ENCODE measurements at places on chromosomes 1 and 21.

DNA sequence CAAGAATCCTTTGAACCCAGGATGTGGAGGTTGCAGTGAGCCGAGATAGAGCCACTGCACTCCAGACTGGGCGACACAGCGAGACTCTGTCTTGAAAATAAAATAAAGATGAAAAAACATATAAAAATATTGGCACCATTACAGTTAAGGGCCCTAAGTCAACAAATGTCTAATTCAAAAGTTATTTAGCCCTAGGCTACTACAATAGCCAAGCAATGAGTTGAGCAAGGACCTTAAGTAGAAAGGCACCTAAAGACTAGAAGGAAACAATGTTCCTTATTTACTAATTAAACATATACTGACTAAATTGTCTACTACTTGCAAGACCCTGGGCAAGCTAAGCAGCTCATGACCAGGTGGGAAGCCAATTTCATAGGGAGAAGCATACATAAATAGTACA, 4.1 kb downstream of the PIK3R3 start:
- no peak for DNase-seq

GRCh38 chr1:98053471-98054366, 132.9 kb upstream of the DPYD start:
- DNase-seq, result no peak

DNA sequence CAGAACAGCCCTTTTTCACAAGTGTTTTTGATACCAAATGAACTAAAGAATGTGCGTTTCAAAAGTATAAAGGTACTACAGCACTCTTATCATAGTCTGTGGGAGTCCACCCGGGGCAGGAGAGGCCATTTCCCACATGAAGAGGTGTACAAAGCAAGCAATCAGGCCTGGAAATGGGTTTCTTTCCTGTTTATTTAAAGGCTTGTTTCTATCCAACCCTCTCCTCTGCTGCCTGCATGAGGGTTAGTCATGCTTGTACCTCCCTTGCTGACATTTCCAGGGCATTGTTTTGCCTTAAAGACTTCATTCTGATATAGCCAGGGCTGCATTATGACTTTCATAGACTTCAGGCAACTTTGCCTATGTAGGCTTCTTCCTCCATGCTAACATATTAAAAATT, 11.6 kb downstream of the SELP start:
- no peak for DNase-seq

DNA sequence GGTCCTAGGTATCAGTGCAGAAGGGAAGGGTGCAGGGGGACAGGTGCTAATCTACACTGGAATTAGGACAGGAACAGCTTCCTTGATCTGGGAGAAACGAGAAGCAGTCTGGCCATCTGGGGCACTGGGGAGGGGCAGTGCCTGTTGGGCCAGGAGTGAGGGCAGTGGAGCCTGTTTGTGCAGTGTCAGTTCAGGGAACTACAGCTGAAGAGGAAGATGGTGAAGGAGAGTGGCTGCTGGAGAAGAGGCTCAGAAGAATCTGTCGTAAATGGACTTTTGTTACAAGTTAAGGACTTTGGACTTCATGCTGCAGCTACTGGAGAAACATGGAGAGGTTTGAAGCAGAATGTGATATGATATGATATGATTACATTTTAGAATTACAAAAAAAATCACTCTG, 3.2 kb upstream of the TNFSF4 start:
- DNase-seq, result no peak

DNA sequence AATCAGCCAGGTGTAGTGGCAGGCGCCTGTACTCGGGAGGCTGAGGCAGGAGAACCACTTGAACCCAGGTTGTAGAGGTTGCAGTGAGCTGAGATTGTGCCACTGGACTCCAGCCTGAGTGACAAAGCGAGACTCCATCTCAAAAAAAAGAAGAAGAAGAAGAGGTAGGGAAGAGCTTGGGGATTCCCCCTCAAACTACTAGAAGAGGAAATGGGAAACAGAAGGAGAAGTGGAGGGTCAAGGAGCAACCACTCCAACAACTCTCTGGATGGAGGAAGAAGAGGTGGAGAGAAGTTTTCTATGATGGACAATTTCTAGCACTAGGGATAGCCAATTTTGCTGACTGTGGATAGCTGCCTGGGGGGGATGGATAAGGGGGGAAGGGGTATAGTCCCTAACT, 14.9 kb upstream of the SLAMF9 start:
- no peak for DNase-seq

DNA sequence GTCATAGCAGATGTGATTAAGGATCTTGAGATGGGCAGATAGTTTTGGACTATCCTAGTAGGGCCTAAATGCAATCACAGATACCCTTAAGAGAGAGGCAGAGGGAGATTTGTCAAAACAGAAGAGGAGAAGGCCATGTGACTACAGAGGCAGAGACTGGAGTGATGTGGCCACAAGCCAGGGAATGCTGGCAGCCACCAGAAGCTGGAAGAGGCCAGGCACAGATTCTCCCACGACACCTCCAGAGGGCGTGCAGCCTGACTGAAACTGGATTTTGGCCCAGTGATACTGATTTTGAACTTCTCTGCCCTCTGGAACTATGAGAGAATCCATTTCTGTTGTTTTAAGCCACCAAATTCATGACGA, 52.1 kb upstream of the EPS8L3 start:
- DNase-seq, result no peak

- DNase-seq, result no peak
Observed at GRCh38 chr1:8203056-8203455, 114.9 kb upstream of the SLC45A1 start.

GRCh38 chr1:87404296-87404695, 75.6 kb downstream of the LMO4 start:
- no peak for DNase-seq

- no peak for DNase-seq
Observed at GRCh38 chr1:36966242-36966641, 68.1 kb downstream of the GRIK3 start.

GRCh38 chr1:229372251-229372650, 29.4 kb upstream of the CCSAP start:
- no peak for DNase-seq

GRCh38 chr1:212218065-212218464, 67.1 kb upstream of the PPP2R5A start:
- no peak for DNase-seq

GRCh38 chr1:93723733-93724270, 42.2 kb upstream of the BCAR3 start:
- no peak for DNase-seq

GRCh38 chr1:94001397-94002045, 92.3 kb upstream of the GCLM start:
- DNase-seq, result no peak

- no peak for DNase-seq
Observed at GRCh38 chr1:54361342-54361741, 44.9 kb downstream of the SSBP3 start.

GRCh38 chr1:47211796-47212269, 20.2 kb downstream of the TAL1 start:
- DNase-seq, result no peak

DNA sequence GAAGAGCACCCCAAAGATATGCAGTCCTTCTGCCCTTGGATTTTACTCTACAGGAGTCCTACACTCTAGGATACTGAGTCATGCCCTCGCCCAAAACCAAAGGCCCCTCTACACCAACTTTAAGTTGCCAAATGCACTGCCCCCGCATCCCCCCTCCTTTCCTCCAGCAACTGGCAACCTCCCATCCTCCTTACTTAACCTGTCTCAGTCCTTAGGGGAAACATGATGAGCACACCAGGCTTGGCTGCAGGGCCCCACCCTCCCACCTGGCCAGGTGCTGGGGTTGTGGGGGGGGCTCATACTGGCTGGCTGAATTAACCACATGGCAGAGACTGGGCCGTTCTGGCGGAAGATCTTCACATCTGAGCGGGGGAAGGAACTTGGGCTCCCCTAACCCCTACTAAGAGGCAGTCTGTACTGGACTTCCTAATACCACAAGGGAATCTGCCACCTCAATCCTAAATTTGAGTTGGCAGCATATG, 1.2 kb downstream of the HDGF start:
- no peak for DNase-seq

DNA sequence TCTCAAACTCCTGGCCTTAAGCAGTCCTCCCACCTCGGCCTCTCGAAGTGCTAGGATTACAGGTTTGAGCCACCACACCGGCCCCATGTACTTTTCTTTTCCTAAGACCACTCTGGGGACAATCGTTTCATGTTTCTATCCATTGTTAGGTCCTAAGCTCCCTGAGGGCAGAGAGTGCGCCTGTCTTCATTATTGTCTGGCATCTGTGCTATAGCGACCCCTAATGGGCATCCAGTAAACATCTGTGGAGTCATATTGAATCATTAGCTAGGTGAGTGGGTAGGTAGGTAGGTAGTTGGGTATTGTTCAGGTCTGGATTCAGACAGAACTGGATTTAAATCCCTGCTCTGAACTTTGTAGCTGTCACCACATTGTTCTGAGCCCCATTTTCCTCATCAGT, 66.1 kb downstream of the TMEM53 start:
- no peak for DNase-seq

- DNase-seq, result no peak
Observed at GRCh38 chr21:32320726-32321125, 22.1 kb downstream of the MRAP start.

DNA sequence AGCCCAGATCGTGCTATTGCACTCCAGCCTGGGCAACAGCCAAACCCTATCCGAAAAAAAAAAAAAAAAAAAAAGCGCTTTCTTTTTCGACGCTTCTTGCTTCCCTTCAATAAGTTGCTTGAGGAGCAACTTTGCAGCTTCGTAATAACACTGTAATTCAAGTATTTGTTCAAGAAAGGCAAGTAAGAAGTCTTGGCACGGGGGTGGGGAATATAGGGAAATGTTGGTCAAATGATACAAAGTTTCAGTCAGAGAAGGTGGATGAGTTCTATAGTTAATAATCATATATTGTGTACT, 871 bp upstream of the PSMA5 start:
- DNase-seq, result no peak

DNA sequence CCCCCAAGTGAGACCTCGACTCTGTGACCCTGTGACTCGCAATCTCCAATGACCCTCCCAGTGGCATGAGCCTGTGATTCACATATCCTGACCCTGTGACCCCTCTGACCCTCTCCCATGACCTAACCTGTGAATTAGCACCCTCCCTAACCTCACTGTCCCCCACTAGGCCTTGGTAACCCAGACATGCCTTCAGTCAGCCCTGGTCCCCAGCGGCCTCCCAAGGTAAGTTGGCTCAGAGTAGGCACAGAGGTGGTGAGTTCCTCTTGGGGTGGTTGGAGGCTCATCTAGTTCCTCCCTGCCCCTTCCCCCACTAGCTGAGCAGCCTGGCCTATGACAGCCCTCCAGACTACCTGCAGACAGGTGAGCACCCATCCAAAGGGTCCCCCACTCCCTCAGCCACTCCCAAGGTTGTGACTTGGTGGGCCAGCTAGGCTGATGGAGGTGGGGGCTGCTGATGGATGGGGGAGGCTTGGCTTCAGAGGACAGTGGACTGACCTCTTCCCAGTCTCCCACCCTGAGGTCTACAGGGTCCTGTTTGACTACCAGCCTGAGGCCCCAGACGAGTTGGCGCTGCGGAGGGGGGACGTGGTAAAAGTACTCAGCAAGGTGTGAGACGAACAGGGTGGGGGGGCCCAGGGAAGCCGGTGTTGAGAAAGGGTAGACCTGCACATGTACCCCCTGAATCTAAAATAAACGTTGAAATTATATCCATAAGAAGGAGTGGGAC, 1.6 kb downstream of the SH3D21 start:
- DNase-seq, result no peak

- DNase-seq, result no peak
Observed at GRCh38 chr1:115545791-115546733, 95.7 kb upstream of the VANGL1 start.

- no peak for DNase-seq
Observed at GRCh38 chr1:216749232-216749631, 26.0 kb upstream of the ESRRG start.

DNA sequence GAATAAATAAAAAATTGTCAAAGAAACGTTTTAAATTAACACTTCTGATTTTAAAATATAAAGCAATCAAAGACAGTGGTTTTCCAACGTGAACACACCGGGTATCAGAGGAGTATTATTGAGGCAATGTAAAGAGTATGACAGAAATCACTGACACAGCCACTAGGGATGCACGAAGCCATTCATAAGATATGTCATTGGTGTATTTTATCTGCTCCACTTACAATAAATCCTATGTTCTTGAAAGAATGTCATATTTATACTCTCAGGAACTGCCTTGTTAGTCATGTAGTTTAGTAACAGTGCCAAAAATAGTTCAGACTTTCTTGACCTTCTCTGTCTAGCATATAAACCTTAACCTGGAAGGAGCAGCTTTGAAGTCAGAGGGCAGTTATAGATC, 835.0 kb upstream of the NCAM2 start:
- DNase-seq, result no peak

- no peak for DNase-seq
Observed at GRCh38 chr1:22487781-22488180, 36.1 kb downstream of the ZBTB40 start.

GRCh38 chr21:44612029-44612486, at the start of gene KRTAP10-8:
TSS of gene KRTAP10-8 (plus strand) at chr21:44612079. CDS start at chr21:44612101, 22 bp downstream.
- DNase-seq, result no peak

DNA sequence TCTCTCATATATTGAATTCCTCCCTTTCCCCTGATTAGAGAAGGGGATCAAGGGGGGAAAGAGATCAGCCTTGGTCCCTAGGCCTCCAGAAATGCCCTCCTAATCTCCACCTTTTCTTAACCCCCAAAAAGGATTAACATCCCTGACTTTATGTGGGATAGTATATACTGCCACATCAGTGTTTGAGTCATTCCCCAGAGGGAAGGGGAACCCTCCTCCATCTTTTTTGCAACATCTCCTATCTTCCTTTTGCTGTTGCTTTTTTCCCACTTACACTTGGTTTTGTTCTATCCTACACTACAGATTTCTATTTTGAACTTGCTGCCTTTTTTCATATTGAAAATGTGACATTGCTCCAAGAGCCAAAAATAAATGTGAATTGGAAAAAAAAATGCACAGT, 65.4 kb upstream of the PODN start:
- DNase-seq, result no peak

DNA sequence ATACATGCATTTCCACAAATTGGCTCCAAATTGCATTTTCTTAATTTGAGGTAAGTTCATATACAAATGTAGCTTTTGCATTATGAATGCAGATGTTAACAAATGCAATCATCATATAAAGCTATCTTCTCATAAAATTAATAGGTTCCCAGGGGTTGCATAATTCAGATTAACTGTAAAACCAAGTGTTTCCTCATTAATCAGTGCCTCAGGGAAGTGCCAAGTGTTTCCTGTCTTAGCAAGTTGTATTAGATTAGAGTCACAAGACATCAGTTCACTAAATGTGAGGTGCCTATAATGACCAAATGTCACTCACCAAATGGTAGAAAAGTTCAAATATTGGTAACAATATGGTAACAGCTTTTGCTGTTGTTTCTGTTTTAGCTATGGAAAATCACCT, 140.8 kb downstream of the PTGER3 start:
- no peak for DNase-seq

Data from DMS79 (cell line).